NCI-H446 (cell line): ENCODE measurements at places on chromosomes 16 and 17.

GRCh38 chr16:80894091-80894490, 89.7 kb upstream of the CDYL2 start:
- no peak for DNase-seq

DNA sequence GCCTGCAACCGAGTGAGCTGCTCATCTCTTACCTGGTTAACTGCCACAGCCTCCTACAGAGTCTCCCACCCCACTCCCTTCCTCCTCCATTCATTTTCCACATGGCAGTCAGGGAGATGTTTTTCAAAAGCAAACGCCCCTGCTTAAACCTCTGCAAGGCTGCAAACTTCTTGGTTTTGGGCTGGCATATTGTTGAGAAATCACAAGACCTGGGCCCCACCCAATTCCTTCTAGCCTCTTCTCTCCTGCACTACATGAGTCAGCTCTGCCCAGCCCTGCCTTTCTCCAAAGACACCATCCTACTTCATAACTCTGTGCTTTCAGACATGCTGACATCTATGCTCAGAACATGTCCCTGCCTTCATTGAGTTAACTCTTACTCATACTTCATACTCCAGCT, 136.1 kb downstream of the SPACA3 start:
- DNase-seq = no peak

DNA sequence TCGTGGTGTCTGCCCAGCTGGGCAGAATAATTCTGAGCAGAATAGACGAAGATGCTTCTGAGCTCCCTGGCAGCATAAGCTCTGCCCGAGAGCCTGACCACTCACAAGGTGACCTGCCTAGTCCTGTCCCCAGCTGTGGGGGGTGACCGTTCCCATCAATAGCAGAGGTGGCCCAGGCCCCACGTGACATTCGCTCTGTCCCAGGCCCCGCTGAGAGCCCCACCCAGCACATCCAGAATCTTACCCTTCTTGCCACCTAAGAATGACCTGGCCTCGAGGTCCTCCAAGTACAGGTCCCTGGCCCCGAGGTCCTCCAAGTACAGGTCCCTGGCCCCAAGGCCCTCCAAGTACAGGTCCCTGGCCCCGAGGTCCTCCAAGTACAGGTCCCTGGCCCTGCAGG, 695 bp upstream of the TMEM204 start:
- DNase-seq = no peak

DNA sequence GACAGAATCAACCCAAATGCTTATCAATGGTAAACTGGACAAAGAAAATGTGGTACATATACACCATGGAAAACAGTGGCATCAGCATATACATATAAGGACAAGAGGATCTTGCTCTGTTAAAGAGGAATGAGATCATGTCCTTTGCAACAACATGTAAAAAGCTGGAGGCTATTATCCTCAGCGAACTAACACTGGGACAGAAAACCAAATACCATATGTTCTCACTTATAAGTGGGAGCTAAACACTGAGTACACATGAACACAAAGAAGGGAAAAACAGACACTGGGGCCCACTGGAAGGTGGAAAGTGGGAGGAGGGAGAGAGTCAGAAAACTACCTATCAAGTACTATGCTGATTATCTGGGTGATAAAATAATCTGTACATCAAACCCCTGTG, 447.3 kb upstream of the MAF start:
- no peak for DNase-seq

- no peak for DNase-seq
Measured at GRCh38 chr17:9279893-9280292, 258.6 kb downstream of the NTN1 start.

GRCh38 chr16:7745276-7745675, 412.6 kb downstream of the RBFOX1 start:
- DNase-seq = no peak

DNA sequence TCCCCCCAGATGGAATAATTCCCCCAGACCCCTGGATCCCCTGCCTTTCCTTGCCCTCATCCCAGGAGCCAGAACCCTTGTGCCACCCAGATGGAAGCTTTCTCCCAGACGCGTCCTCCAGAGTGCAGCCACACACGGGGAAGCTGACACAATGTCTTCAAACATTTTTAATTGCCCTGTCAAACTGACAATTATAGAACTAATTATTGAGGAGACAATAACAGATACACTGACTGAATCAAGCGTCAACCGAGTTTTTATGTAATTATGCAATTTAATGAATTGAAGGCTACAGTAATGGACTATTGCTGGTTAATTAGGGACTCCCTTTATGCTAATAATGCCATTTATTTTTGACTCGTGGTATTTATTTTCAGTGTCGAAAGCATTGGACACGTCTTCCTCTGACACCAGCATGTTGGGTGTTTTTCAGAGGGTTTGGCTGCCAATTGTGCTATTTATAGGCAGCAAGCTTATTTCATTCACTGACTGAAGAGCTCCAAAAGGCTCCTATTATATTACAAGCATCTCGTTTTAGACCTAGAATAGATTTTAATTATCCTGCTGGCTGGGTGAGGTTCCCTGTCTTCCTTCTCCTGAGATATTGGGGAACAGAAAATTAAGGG, 298.2 kb upstream of the C16orf82 start:
- no peak for DNase-seq

DNA sequence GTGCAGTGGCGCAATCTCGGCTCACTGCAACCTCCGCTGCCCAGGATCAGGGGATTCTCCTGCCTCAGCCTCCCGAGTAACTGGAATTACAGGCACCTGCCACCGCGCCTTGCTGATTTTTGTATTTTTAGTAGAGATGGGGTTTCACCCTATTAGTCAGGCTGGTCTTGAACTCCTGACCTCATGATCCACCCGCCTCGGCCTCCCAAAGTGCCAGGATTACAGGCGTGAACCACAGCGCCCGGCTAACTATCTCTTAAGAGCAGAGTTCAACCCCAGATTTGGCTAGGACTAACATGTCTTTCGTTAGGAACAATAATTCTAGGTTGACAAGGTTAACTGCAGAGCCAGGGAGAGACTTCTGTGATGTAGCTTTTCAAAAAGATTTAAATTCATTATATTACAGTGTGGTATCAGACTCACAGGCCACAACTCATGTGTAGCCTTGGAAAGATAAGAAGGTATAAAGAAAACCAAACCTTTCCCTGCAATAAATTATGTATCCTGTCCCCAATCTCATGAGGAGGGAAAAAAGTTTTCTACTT, 4.3 kb downstream of the CHTF8 start:
- DNase-seq = no peak

DNA sequence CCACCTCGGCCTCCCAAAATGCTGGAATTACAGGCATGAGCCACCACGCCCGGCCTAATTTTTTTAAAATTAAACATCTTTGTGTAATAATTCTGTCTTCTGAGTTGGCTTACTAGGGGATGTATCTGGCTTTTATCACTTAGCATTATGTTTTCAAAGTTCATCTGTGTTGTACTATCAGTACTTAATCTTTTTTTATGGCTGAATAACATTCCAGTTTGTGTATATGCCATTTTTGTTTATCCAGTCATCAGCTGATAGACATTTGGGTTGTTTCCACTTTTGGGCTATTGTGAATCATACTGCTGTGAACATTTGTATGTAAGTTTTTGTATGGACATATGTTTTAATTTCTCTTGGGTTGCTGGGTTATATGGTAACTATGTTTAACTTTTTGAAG, 69.0 kb downstream of the CHD9 start:
- DNase-seq = no peak

GRCh38 chr17:41444186-41444585, 3.4 kb upstream of the KRT38 start:
- DNase-seq = no peak

GRCh38 chr17:43601280-43602039, 55.3 kb upstream of the ETV4 start:
- DNase-seq = peak; percentile 46

DNA sequence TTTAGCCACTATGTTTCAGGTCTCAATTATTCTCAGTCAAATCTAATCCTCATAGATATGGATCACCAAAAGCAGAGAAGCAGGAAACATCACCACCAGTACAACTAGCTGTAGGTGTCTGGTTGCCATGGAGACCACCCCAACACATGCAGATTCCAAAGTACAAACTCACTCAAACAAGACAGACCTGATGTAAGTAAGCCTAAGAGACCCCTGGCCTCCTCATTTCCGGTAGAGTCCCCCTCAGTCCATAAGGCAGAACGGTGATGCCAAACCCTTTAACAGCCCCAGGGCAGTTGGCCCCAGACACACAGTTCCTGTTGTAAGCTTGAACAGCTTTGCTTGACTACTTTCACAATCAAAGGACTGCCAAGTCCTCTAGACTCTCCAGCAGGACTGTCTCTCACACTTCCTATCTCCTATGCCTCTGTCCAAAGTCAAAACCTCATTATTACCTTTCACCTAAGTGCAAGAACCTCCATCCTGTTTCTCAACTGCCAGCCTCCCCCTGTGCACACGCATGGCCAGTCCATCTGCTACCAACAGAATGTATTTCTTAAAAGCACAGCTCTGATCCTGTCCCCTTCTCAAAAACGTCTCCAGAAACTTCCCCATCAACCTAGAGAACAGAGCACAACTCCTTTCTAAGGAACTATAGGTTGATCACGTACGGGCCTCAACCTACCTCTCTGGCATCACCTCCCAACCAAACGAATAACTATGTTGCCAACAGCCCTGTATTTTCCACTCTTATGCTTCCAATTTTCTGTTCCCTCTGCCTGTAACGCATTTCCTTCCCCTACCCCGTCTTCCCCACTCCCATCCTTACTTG, 23.9 kb downstream of the SLC39A11 start:
- DNase-seq = peak; percentile 45

- no peak for DNase-seq
Measured at GRCh38 chr16:50282010-50282538, 15.7 kb downstream of the ADCY7 start.

DNA sequence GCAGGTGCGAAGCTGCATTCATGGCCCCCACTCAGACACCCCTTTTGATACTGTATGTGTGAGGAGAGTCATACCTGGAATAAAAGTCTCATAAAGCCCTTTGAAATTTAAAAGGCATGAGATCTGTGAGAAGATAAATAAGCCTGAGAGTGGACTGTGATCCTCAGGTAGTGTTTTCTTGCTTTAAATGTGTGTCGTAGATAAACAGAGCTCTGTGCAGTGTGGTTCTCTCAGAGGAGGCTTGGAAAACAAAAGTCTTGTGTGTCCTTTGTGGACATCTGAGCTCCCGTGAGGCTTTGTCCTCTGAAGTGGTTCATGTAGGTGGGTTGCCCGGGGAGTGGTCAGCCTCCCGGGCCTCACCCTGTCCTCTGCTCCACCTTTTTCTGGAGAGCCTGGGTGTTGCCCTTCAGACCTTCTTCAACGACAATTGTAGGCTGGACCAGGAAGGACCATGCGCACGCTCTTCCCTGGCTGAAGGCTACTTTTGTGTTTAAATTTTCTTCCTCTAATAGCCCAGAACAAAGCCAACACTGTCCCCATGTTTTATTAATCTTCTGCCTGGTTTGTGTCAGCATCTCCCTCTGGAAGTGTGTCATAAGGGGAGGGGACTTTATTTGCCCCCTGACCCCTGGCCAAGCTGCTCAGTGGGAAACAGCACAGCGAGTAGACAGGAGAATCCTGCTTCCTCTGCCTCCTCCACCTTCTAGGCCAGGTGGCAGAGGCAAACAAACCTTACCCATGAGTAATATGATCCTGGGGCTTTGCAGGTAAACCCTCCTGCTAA, 151.2 kb downstream of the MSI2 start:
- no peak for DNase-seq

GRCh38 chr17:7260651-7261378, 1.5 kb downstream of the CLDN7 start:
- DNase-seq = no peak

DNA sequence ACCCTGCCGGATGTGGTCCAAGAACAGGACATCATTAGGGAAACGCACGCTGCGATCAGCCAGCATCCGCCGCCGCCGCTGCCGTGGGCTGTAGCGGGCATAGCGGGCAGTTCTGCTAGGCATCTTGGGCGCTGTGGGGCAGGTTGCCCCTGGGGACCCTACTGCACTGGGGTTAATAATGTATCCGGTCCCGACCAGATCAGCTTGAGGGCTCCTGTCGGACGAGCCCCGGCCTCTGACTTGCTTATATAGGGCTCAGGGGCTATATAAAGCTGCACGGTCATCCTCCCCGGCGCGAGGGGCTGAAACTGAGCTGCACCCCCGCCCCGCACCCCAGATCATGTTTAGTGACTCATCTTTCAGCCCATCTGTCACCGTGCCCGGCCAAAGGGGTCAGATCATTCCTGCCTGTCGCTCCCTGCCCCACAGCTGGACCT, at the start of gene PPP1R27:
TSS of gene PPP1R27 (minus strand) at position 220 of the 437 bp plus-strand sequence. CDS start at position 123, 97 bp downstream.
- no peak for DNase-seq

DNA sequence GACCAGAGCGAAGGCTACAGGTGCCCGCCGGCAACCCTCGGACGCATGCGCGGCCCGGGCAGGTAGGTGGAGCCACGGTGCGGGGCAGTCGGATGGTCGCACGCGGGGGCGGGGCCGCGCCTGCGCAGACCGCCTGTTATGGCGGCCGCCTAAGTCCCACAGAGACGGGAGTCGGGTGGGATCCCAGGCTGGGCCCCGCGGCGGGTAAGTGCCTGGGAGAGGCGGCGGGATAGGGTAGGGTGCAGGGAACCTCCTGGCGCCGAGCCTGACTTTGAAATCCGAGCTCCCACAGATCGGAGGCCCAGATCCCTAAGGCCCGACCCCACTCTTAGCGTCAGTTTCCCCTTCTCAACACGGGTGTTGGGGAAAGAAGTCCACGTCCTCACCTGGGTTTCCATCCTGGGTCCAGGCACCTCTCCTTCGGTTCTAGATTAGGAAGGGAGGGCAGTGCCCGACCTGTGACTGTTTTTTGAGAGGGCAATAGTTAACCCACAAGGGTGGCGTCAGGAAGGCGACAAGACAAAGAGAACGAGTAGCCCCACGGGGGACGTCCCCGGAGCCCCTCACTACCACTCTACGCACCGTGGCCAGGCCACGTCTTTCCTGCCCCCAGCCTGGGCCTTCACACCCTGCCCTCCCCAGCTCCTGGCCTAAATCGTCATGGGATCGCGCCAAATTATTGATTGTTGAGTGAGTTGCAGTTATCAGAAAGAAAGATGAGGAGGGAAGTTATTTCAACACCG, at the start of gene METTL22:
TSS of gene METTL22 (plus strand) at position 127 of the 743 bp plus-strand sequence. CDS start 3,968 bp downstream, outside the sequence.
- peak; percentile 92 for DNase-seq

GRCh38 chr17:78108726-78109488, 19.6 kb downstream of the TMC6 start:
- DNase-seq = peak; percentile 55

DNA sequence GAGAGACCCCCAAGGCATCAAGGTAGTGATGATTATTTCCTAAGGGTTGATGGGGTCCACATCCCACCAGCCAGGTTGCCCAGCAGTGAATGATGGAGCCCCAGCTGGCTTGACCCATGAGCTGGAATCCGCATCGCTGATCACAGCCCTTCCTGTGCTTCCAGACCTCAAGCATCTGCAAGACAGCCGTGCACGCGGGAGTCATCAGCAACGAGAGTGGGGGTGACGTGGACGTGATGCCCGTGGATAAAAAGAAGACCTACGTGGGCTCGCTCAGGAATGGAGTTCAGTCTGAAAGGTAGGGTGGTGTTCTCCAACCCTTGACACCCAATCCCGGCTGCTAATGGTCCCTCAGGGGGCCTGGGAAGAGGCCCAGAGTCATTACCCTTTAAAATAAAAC, 69.3 kb downstream of the CRISPLD2 start:
- no peak for DNase-seq
